Stimulated activated CD4-positive, alpha-beta T cell treated with anti-CD3 and anti-CD28 coated beads, Interleukin-1b, Interleukin-23, amount 100 ng/mL, for 48 hours (primary cell): ENCODE measurements at places on chromosomes 16 and 17.

GRCh38 chr17:9646546-9646885 is 1.2 kb downstream of the USP43 start:
- no peak for DNase-seq

GRCh38 chr17:41917192-41917591 is 1.6 kb downstream of the ACLY start:
- DNase-seq: no peak

- DNase-seq: no peak
Measured at GRCh38 chr17:81672504-81672903, 6.0 kb downstream of the CCDC137 start.

GRCh38 chr17:18257982-18258355 is 569 bp downstream of the FLII start:
- DNase-seq: peak; percentile 44

- no peak for DNase-seq
Measured at GRCh38 chr16:85187002-85187401, 74.7 kb upstream of the CIBAR2 start.

DNA sequence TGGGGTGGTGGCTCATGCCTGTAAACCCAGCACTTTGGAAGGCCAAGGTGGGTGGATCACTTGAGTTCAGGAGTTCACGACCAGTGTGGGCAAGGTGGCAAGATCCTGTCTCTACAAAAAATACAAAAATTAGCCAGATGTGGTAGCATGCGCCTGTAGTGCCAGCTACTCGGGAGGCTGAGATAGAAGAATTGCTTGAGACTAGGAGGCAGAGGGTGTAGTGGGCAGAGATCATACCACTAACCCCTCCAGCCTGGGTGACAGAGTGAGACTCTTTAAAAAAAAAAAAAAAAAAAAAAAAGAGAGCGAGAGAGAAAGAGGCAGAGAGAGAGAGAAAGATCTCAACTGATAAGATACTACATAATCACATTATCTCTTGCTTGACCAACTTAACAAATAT is 45.9 kb downstream of the KANSL1 start:
- DNase-seq: peak; percentile 32

- no peak for DNase-seq
Measured at GRCh38 chr16:15980329-15980728, 30.9 kb downstream of the ABCC1 start.

DNA sequence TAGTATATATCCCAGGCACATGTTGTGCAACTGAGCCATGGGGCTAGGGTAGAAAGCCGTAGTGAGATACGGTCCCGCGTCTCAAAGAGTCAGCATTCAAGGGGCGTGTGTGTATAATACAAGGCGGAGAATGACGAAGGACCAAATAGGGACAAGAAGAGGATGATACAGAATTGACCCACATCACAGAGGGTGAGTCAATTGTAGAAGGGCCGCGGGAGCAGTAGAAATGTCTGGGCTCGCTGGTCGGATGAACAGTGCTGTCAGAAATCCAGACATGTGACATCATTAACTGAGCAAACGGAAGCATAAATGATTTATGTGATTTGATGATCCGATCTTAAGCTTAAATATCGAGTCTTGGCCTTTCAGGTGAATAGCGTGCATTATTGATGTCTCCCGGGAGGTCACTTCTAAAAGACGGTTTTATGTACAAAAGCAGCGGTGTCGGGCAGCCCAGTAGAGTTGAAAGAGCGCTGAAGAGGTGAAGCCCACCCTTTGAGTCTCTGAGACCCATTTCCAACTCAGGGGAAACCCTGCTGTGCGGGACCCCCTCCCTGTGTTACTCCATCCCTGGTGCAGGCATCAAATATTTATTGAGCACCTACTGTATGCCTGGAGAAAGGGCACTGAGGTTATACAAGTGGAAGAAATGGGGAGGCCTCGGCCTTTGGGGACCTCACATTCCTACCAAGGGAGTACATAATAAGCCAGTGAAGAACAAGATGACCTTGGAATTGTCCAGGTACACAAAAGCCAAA is 45.1 kb downstream of the ATP2C2 start:
- DNase-seq: no peak

DNA sequence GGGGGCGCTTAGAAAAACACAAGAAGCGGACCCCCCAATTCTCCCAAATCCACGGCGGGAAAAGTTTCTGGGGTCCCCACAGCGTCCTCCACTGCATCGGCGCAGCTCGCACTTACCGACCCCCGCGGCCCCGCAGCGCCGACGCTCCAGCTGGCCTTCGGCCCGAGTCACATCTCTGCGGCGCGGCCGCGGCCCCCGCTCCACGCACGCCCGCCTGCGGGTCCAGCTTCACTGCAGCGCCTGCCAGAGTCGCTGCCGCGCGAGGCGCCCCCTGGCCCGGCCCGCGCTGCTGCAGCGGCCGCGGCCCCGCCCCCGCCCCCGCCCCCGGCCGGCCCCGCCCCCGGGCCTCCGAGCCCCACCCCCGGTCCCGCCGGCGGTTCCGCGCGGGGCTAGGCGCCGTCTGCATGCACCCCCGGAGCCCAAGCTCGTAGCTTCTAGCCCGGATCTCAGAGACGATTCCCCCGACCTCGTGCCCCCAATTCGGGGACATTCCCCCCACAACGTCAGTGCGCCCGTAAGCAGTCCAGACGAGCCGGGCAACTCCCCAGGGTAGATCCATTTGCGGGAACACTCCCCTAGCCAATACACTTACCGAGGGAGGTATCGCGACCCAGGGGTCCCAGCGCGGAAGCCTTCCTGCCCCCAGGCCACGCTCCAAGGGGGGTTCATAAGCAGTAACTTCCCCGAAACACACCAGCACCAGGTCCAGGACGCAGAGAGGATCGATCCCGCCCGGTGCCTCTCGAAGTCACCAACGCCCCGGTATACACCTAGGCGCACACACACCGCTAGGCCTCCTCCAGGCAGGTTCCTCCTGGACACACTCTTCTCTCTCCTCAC is at the start of gene GPRC5B:
Gene GPRC5B, minus strand, starts transcription at position 238 of the 840 bp plus-strand sequence. CDS start 12,003 bp downstream, outside the sequence.
- peak; percentile 19 for DNase-seq

GRCh38 chr17:74875155-74875976 is 2.6 kb upstream of the FDXR start:
- DNase-seq: no peak

GRCh38 chr16:88116121-88116520 is 164.9 kb downstream of the BANP start:
- no peak for DNase-seq

DNA sequence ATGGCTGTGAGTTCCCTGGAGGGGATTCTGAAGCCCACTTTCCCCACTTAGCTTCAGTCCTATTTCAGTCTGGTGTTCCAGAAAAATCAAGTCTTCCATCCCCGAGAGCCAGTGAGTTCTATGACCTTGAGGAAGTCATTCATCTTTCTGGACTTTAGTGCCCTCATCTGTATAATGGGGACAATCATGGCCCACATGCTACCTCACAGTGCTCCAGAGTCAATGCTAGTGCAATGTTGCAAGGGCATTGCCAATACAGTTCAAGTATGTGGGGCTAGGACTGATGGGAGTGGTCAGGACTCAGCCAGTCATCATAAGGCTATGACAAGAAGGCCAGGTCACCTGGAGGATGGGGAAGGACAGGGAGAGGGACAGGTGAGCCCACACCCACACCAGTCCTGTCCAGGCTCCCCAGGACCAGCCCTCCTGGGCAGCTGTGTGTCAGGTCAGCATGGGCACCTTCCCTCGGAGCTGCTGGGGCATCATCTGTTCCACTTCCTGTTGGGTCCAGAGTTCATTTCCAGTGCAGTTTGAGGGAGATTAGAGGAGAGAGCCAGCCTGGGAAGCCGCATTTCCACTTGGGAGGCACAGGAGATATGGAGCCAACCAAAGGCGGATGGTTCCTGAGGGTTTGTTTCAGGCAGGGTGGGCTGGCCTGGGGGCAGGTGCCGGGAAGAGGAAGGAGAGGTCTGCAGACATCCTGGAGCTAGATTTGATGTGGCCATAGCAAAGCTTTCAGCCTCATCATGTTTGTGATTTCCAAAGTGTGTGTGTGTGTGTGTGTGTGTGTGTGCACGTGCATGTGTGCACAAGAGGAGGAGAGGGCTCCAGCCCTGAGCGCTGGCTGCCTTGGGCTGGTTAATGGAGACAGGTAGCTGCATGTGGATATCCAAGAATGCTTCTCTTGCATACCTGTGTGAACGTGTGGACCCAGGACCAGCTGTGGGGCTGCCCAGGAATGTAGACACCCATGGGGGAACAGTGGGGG is 3.9 kb upstream of the WNT9B start:
- DNase-seq: no peak

- DNase-seq: no peak
Measured at GRCh38 chr16:53829186-53829747, 125.3 kb downstream of the FTO start.

DNA sequence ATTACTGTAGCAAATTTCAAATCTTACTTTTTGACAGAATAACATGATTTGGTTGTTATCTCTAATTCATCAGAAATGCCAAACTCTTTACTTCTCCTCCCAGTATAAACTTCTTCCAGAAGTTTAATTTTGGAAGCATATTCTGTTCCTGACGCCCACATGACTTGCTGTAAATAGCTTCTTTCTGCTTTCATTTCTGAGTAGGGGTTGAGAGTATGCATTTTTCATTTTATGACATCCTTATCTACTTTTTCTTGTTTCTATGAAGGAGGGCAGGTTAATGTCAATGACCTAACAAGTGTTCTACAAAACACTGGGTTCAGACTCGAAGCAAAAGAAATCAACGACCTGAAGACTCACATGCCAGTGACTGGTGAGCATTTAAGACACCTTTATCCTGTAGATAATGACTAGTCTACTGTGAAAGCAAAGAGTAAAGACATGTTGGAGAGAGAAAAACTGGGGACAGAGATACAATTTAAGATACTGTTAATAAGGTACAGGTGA is 36.5 kb upstream of the EFCAB3 start:
- DNase-seq: no peak

DNA sequence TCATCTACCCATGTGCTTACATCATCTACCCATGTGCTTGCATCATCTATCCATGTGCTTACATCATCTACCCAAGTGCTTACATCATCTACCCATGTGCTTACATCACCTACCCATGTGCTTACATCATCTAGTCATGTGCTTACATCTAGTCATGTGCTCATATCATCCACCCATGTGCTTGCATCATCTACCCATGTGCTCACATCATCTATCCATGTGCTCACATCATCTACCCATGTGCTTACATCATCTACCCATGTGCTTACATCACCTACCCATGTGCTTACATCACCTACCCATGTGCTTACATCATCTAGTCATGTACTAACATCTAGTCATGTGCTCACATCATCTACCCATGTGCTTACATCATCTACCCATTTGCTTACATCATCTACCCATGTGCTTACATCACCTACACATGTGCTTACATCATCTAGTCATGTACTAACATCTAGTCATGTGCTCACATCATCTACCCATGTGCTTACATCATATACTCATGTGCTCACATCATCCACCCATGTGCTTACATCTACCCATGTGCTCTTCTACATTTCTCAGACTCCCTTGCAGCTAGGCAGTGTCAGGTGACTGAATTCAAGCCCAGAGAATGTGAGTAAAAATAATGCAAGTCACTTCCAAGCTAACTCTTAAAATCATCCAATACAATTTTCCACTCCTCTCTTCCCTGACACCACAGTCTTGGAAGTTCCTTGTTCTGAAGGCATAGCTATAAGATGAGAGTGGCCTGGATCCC is 196.8 kb downstream of the CBLN1 start:
- no peak for DNase-seq

DNA sequence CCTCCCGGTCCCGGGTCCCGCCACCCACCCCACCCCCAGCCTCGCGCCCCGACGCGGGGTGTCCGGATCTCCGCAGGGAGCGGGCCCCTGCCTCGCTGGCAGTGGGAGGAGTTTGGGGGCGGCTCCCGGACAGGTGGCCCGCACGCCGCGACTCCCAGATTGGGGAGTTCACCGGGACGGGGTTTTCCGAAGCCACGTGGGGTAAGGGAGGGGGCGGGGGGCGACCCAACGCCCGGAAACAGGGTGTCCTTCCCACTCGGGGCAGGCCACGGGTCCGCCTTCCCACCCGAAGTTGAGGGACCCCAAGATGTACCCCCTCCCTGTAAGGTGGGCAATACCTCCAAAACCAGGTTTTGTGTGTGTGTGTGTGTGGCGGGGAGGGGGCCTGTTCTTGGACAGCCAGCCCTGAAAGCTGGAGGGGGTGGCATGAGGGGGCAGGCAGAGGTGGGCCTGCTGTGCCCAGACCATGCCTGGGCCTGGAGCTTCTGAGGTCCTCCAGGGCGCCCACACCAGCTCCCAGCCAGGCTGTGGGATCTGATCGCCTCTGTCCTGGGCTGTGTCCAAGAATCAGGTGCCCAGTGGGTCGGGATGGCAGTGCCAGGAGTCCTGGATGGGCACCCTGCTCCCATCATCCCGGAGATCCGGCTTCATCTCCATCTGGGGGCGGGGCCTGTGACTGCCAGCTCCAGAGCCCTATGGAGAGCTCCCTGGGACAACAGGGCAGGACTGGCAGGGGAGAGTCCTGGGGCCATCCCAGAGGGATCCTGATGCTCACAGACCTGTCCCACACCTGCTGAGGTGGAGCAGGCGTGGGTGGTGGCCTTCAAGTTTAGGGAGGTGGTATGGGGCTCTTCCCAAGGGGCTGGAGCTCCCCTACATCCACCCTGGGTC is 767 bp downstream of the SYNGR2 start:
- DNase-seq: peak; percentile 56

GRCh38 chr16:82055117-82055516 is 20.1 kb downstream of the HSD17B2 start:
- DNase-seq: no peak

DNA sequence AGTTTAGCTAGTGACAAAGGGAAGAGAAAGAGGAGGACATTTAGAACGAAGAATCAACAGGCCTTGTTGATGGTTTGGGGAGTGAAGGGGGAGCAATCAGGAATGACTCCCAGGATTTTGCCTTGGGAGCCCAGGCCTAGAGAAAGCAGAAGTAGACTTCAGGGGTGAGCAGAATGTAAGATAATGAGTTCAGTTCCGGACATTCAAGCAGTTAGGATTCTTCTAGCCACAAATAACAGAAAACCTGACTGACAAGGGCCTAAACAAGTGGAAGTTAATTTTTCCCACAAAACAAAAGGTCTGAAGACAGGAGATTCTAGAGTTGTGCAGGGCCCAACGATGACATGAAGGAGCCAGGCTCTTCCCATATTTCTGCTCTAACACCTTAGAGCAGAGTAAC is 45.9 kb downstream of the SKAP1 start:
- no peak for DNase-seq

DNA sequence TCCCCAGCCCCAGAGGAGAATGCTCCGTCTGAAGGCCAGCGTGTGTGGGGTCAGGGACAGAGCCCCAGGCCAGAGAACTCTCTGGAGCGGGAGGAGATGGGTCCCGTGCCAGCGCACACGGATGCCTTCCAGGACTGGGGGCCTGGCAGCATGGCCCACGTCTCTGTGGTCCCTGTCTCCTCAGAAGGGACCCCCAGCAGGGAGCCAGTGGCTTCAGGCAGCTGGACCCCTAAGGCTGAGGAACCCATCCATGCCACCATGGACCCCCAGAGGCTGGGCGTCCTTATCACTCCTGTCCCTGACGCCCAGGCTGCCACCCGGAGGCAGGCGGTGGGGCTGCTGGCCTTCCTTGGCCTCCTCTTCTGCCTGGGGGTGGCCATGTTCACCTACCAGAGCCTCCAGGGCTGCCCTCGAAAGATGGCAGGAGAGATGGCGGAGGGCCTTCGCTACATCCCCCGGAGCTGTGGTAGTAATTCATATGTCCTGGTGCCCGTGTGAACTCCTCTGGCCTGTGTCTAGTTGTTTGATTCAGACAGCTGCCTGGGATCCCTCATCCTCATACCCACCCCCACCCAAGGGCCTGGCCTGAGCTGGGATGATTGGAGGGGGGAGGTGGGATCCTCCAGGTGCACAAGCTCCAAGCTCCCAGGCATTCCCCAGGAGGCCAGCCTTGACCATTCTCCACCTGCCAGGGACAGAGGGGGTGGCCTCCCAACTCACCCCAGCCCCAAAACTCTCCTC is 10.4 kb downstream of the CX3CL1 start:
- DNase-seq: no peak

GRCh38 chr16:8634991-8635736 is 13.7 kb downstream of the METTL22 start:
- DNase-seq: no peak
